NCI-H460 (cell line): ENCODE measurements at places on chromosomes 12 and 14.

DNA sequence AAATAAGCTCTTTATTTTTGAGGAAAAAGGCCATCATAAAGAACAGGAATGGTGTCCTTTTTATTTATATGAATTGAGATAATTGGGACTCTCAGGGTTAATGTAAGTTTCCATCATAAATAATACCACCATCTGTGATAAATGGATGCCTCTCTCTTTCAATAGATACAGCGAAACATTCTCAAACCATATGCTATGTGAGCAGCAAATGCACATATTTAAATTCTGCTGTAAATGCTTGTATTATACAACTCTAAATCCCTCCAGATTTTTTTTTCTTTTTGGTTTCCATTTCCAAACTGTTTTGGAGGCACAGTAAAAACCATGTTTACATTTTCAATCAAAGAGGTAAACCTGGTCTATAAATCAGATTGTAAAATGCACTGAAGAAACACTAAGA lies 132.3 kb downstream of the TMEM132C start:
- DNase-seq: no peak

- DNase-seq: no peak
Observed at GRCh38 chr12:10968765-10969456, 17.8 kb downstream of the TAS2R50 start.

DNA sequence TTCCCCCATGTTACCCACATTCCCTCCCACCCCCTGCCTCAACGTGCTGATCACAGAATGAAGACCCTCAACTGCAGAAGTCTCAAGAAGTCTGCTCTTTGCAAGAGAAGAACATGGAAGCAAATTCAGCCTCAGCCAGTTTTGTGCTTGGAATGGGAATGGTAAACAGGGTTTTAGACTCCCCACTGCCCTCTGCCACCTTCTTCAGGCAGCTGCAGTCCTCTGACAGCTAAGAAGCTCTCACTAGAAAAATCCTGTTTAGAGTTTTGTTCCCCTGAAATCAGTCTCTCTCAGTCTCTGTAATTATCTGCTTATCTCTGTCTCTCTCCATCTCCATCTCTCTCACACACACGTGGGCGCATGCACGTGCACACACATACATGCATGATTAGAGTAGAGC lies 85.4 kb downstream of the CRACR2A start:
- no peak for DNase-seq

DNA sequence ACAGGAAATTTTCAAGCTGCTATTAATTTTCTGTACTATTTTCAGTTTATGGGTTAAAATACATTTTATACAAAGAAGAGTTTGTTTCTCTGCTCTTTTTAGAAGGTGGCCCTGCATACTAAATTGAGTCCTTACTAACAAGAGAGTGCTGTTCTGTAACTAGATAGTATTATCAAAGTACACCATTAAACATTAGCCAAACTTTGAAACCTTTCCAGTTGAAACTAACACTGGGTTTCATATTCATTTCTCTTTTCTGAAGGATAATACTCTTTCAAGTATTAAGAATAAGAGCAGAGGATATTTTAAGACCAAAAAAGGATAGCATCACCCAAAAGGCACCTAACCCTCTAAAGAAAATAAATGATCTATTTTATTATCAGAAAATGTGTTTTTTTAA lies 47.2 kb downstream of the PEBP1 start:
- DNase-seq: no peak

DNA sequence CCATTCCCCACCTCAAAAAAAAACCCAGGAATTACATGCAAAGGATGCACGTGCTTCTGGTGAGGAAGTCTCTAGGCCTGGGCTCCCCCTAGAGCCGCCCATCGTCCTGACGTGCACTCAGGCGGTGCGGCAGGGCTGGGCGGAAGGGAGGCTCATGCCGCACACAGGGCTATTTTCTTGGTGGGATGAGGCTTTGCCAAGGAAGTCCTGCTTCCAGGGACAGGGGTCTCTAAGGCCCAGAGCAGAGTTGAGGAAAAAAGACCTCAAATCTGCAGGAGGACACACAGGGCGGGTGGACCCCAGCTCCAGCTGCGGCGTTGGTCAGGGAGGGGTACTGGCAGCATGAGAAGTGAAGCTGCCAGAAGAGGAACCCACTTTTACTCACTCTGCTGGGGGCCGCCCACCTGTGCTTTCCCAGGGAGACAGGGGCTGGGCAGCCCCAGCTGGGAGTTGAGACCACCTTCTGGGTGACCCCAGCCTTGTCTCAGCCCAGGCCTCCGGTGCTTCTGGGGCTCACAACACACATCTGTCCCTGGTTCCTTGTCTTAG lies 4.2 kb downstream of the RHOF start:
- DNase-seq: no peak

DNA sequence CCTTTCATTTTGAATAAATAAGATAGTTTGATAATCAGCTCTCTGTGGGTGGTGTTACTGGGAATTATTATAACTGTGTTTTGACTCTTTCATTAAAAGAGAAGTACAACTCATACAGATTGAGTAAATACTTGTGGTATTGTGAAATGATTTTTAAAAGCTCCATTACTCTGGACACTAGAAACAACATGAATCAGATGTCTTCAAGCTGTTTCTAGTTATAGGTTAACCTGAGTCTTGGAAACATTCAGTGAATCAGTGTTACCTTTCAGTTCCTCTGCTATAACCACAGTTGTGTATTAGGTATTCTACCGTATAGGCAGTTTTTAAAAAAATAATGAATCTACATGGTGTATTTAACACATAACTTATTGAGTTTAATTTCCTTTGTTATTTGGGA lies 128.4 kb upstream of the SSTR1 start:
- DNase-seq: no peak

DNA sequence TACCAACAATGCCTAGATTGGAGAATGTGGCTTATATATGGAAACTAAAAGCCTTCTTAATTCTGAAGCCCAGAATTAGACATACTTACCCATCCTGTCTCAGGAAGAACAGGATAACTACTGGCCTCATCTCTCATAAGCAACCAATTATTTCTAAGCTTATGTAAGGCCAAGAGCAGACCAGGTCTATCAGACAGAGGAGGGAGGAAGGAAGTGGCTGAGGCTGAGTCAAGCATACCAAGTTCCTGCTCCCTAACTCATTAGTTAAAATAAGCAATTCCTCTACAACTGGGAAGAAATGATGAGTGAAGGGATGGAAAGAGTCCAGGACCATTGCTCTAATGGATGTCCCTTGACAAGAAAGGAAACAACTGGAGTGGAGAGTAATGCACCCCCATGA lies 27.0 kb upstream of the INSM2 start:
- DNase-seq: no peak

DNA sequence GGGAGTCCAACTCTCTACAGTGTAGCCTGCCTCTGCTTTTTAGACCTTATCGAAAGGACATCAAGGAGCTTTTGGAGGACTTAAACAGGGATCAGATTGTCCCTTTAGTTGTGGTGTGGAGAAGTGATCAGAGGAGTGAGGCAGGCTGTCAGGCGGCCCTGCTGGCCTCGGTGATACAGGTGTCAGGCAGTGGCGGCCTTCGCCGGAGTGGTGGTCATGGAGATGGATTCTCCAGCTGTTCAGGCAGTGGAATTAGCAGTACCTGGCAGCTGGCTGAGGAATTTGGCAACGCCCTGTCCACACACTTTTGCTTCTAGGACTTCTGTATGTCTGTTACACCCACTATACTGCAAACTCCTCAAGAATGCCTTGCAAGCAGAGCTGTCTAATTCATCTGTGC lies 4.2 kb upstream of the CLMN start:
- no peak for DNase-seq

GRCh38 chr12:116306506-116306905 lies 29.0 kb upstream of the MED13L start:
- DNase-seq: no peak

DNA sequence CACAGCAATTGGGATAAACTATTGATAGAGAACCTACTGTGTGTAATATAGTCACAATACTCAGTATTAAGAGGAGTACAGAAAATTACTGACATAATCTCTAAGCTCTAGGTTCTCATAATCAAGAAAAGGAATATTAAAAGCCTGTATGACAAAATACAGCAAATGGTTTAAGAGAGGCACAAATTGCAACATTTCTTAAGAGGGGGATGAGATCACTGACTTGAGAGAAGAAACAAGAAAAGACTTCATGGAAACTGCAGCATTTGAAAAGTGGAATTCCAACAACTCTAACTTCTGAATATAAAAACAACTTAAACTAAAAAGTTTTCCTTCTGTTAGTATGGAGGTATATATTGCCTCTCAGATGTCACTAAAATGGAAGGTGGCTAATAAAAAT lies 89.7 kb downstream of the NUMB start:
- no peak for DNase-seq

DNA sequence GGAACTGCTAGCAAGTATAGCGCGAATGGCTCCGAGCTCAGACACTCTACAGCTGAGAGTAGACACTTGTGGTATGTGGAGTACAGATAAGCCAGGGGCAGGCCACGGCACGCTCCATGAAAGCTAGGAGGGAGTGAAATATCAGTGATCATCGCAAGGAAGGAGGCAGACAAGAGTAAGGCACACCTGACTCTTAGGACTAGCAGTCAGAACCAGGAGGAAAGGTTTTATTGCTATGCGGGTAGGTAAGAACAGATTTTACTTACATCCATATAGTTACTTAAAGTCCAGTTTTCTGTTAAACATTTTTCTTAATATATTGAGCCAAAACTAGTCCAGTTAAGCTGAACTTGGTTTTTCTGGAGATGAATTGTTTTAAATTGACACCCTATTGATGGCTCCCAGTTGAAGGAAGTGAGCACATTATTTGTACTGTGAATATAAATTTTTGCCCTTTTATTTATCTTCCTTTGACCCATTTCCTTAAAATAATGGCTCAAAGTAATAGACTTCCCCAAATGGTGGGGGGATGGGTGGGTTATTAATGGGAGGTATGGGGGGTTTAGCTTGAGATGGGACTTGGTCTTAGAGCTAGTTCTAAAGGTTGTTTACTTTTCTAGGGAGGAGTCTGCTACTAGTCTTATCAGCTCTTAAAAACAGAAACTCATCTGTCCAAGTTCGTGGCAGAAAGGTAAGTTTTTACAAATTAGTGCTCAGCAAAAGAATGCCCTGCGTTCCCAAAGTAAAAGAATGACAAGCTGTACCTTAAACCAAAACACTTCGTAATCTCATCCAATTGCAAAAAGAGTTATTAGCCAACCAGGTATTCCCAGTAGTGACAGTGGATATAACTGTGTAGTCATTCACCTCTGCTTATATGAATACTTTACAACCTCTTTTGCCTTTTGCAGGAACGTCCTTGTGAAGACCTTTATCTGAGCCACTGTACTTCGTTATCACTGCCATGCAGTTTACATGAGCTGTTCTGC lies 5.8 kb downstream of the HNRNPA1 start:
- no peak for DNase-seq

DNA sequence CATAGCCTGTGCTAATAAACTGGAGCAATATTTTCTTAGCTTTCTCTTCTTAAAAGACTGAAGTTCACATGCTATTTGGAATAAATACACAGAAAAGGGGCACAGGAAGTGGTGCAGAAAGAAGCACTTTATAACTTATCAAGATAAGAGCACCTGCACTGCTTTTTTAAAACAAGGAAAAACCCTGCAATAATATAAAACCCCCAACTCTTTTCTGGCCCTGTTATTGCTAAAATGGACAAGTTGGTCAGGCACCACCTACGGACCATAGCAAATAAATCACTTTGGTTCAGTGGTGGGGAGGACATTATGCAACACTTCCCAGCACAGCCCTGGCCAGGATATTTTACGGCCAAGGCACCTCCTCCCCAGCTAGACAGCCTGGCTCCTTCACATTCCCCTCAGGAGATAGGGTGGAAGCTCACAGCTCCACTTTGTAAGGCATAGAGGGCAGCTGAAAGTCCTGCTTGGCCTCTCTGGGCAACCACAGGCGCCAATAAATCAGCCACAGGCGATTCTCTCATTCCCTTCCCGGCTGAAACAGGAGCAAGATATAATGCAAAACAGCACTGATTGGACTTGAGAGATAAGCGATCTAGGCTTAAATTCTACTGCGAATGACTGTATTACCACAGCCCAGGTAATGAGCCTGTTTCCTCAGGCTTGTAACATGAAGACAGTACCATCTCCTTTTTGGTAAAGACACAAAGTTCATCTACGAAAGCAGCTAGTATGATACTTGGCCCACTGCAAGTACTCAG lies 2.0 kb downstream of the ZBTB25 start:
- DNase-seq: no peak

DNA sequence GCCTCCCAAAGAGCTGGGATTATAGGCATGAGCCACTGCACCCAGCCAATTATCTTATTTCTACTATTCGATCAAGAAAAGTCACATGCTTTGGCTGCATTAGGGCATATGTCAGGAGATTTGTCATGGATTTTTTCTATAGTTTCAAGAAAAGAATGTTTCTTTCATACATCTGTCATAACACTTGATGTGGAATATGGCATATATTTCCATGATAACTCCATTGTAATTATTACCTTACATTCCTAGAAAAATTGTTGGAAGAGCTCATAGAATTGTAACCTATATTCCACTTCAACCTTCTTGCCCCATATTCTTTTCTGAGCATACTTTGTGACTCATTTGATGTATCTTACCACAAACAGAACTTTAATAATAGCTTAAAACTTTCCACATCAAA lies 740.9 kb upstream of the FLRT2 start:
- DNase-seq: no peak

DNA sequence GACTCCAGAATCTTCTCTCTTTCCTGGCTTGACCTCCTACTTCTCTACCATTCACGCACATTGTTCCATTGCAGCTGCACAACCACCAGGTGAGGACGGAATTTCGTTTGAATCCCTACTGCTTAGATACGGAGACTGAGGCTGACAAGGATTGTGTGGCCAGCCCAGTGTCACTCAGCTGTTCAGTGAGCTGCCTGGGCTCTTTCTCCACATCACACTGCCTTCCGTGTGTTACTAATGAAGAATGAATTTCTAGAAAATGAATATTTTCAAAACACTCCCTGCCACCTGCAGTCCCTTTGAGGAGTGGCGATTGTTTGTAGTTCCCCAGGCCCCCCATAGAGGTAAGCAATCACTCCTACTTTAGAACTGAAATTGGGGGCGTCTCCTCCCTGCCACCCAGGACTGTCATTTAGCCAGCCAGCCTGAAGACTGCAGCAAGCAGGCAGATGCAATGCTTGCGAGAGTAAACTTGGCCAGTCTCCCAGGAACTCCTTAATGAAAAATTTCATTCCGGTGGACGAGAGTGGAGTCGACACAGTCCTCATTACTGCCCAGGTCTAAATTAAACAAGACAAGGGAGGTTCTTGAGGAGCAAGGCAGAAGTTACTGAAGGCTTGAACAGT lies 239.7 kb downstream of the SLC41A2 start:
- DNase-seq: no peak

DNA sequence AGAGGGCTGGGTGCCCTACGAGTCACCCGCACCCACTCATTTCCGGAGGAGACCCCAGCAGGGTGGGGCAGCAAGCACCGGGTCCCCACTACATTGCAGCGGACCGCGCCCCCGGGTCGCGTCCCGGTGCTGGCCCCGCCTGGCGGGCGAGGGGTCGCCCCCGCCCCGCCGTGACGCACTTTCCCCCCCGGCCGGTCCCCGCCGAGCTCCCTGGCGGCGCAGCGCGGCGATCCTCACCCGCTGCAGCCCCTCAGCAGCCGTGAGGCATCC lies 106.1 kb downstream of the PRICKLE1 start:
- DNase-seq: peak; percentile 41
